A673 (cell line): ENCODE measurements at places on chromosomes 3 and 15.

GRCh38 chr15:75449585-75450306 is 1.7 kb downstream of the SIN3A start:
- DNase-seq, result no peak

DNA sequence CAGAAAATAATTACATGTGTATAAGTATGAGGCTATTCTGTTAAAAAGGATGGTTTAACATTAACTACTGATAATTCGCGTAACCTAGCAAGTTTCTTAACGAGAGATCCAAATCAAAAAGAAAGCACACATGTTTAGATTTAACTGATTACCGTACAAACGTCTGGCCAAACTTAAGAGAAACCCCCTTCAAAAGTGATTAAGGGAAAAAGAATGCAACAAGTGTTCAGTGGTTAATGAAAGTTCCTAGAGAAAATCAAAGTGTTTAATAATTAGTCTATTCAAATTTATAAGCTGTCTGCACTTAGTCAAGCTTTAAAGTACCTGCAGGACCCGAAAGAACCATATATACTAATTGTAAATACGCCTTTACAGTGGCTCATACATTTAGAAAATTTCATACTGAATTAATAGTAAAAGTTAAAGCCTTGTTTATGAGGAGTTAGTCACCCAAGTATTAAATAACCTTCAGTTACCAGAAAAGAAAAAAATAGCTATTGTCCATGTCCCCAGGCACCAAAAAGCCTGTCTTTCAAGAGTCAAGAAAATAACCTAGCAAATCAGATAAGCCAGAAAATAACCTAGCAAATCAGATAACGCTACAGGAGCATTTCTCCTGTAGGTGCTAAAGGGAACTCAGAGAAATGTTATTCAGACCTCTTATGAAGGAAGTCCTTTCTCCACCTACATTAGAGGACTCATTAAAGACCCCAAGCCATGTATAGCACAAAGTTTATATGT is 34.6 kb downstream of the ZNF589 start:
- DNase-seq, result no peak

DNA sequence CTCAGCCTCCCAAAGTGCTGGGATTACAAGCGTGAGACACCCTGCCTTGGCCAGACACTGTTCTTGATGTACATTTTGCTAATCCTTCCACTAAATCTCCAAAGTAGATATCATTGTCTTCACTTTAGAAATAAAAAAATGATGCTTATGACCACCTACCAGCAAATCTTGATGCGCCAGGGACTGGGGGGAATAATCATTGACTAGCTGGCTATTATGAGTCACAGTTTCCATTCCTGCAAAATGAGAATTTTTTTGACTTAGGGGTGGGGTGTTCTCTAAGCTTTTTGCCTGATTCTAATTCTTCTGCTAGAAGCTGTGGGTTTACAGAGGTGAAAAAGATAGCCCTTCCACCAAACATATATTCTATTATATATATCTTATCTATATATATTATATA is 17.1 kb upstream of the RFC4 start:
- DNase-seq, result no peak

- no peak for DNase-seq
These were observed 7.4 kb upstream of the CCK start for GRCh38 chr3:42273361-42273760.

DNA sequence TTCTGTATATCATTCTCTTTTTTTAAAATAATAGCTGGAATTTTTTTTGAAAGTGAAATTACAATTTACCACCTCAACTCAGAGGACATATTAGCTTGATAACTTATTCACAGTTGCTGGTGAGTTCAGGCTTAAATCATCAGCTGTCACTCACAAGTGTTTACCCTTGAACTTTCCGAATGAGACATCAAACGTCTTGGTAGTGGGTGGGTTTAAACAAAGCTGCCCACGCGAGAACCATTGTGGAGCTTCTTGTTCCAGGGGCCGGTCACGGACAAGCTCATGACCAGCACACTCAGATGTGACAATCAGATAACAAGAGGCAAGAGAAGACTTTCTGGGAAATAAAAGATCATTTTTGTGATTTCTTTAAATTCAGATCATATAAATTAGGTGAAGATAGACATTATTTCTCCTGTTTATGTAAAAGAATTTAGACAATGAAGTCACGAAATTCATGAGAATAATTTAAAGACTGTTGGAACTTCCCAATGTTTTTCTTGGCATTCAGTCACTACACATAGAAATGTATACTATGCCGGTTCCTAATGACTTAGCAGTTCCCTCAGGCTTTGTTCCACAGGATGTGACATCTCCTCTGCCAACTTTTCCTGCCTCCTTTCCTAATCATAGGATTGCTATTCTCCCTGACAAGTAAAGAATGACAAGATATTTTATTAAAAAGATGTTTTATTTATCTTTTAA is 29.3 kb downstream of the BTD start:
- peak; percentile 39 for DNase-seq

GRCh38 chr3:45506751-45507391 is 87.7 kb upstream of the LIMD1 start:
- DNase-seq, result no peak

GRCh38 chr15:75921732-75922703 is 18.3 kb downstream of the FBXO22 start:
- DNase-seq, result peak; percentile 68

- DNase-seq, result no peak
These were observed 620.9 kb upstream of the UBE2E2 start for GRCh38 chr3:22582266-22582665.

DNA sequence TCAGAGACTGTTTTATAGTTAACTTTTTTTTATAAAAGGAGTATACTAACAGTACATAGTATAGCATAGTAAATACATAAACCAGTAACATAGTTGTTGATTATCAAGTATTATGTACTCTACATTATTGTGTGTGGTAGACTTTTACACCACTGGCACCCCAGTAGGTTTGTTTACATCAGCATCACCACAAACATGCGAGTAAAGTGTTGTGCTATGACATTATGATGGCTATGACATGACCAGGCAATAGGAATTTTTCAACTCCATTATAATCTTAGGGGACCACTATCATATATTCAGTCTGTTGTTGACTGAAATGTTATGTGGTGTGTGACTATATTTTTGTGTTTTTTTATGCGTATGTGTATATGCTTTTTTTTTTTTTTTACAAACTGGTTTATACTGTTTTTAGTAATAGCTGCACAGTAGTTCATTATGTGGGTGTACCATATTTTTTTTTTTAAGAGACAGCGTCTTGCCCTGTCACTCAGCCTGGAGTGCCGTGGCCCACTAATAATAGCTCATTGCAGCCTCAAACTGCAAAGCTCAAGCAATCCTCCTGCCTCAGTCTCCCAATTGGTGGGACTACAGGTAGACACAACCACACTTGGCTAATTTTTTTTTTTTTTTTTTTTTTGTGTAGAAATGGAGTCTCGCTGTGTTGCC is 1.9 kb downstream of the CAPN7 start:
- no peak for DNase-seq

- peak; percentile 68 for DNase-seq
These were observed 106.0 kb downstream of the KLHL25 start for GRCh38 chr15:85688711-85689110.

GRCh38 chr3:32571192-32571485 is 481 bp upstream of the DYNC1LI1 start:
- DNase-seq, result no peak

DNA sequence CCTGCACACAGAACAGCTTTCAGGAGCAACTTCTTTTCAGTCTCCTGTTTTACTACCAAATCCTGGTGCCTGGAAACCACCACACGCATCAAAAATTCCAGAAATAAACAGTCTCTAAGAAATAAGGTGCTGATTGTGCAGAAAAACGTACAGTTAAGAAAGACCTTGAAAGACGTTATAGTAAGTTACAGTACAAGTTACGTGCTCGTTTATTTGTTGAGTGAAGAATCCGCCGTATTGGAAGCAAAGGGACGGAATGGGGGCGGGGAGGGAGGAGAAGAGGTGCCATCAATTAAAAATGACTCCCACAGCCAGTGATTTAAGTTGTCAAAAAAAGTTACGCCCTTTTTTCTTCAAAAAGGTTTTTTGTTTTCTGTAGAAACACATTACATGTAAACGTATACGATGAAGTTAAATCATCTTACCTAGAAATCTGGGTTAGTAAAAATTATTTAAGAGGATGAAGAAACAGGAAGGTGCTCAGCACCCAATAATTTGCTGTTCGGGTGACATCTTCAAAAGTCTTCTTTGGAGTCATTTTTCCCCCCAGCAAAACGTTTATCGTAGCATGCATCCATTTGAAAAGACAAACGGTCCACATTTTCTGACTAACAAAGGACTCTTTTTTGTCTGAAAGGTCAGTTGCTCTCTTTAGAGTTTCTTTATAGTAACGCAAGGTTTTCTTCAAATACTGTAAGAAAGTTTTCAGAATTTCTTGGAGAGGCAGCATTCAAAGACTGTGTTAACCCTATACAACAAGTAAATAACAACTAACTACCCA is 782 bp upstream of the UACA start:
- DNase-seq, result no peak

- DNase-seq, result no peak
These were observed 272.0 kb downstream of the XXYLT1 start for GRCh38 chr3:194998948-194999347.

DNA sequence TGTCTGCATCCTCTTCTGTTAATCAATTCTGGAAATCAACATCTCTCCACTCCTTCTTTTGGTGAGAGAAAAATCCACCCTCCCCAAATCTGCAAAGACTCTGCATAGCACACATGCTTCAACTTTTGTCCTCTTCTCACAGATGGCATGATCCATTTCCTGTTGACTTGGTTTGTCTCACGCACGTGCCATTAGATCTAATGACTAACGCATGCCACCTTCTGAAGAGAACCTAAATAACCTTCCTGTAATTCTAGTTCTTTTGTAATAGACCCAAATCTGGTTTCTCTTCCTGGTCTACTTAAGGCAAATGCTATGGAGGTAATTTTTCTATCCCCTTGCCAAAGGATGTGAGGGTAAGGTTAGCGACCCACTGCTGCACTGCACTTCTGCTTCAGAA is 51.0 kb upstream of the ATOSA start:
- peak; percentile 58 for DNase-seq

DNA sequence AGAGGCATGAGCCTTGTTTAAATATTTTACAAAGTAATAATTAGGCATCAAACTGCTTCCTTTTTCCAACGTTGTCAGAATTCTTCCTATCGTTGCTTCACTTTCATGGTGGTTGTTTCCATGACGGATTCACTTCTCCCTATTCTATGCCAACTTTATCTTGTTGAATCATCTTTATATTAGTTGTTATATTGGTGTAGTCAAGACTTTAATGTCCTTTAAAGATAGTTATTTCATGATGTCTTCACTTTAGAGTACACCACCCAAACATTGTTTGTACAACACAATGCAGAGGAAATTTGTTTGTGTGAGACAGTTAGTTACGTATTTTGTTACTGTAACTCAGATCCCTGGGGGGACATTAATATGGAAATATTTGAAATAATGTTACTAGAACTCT is 61.9 kb downstream of the CRYBG3 start:
- DNase-seq, result no peak

GRCh38 chr15:74470631-74471395 is 9.9 kb upstream of the UBL7 start:
- no peak for DNase-seq

DNA sequence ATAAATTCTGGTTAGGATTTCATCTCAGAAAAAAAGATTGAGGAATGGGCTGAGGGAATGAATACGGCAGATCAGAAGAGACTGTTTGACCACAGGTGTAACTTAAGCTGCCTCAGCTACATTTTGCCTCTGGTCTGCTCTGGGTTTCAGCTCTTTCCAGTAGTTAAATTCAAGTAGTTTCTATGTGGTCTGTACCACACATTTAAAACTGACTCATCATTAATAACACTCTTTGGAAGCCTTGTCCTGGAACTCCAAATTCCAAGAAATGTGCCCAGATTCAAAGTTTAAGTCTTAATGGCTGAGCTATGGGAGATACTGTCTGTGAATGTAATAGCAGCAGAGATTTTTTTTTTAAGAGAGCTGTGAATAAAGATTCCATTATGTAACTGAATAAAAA is 133.1 kb upstream of the IGSF10 start:
- DNase-seq, result no peak

DNA sequence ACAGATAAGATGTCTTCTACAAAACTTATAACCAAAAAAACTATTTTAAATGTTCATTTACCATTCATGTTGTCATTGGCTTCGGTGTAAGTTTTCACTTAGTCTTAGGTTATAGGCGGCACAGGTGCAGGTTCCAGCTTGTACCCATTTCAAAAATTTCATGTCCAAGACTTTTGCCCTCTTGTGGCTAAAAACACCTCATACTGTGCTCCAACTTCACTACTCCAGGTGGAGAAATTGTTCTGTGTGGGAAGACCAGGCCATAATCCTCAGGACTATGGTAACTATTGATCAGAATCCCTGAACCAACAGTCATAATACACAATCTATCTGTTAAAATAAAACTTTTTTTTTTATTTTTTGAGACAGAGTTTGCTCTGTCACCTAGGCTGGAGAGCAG is 95.2 kb upstream of the ATP11B start:
- no peak for DNase-seq

- no peak for DNase-seq
These were observed 413.9 kb downstream of the EPHA3 start for GRCh38 chr3:89521328-89521727.

- no peak for DNase-seq
These were observed 399.7 kb upstream of the THBS1 start for GRCh38 chr15:39181056-39181747.

GRCh38 chr15:98744506-98744905 is 96.2 kb downstream of the IGF1R start:
- no peak for DNase-seq

DNA sequence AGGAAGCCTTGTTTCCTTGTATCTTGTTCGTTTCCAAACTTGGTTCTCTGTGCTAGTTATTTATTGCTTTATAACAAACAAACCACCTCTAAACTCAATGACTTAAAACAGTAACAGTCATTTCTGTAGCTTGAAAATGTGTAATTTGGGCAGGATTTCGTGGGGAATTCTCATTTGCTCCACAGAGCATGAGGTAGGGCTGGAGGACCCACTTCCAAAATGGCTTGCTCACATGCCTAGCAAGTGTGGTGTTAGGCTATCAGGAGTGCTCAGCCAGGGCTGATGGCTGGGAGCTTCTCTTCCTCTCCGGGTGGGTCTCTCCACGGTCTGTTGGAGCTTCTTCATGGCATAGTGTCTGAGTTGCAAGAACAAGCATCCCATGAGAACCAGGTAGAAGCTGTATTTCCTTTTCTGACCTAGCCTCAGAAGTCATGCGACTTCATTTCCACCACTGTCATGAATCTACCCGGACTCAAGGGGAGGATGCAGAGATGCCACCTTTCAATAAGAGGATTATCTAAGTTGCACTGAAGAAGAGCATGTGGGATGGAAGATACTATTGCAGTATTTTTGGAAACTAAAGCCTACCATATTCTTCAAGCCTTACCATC is 8.2 kb upstream of the TNIK start:
- DNase-seq, result no peak

DNA sequence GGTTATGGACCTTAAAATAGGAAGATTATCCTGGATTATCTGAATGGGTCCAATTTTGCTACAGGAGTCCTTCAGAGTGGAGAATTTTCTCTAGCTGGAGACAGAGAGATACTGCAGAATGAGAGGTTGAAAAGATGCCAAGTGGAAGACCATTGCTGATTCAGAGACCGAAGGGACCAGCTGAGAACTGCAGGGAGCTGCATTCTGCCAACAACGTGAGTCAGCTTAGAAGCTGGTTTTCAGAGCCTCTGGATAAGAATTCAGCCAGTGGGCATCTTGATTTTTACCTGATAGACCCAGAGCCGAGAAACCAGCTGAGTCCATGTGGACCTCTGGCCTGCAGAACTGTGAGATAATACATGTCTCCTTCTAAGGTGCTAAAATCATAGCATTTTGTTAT is 234.0 kb downstream of the NR2F2 start:
- no peak for DNase-seq
